ENCODE measurements at places on chromosomes 3 and 15.

DNA sequence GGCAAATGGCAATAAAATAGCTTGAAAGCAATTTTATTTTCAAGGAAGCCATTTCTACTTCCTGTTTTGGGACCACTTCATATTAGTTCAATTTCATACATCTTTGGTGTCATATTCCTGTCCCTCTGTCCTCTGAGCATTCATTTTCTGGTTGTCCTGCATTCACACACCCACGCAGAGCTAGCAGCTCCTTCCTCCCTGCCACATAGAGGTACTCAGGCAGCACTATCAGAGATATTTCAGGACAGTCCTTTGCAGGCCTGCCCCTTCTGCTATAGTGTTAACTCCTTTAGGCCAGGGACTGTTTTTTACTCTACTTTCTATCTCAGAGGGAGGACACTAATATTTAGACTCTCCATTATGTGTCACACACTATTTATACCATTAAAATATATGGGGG lies 132.0 kb downstream of the ECT2 start:
- no peak for DNase-seq

DNA sequence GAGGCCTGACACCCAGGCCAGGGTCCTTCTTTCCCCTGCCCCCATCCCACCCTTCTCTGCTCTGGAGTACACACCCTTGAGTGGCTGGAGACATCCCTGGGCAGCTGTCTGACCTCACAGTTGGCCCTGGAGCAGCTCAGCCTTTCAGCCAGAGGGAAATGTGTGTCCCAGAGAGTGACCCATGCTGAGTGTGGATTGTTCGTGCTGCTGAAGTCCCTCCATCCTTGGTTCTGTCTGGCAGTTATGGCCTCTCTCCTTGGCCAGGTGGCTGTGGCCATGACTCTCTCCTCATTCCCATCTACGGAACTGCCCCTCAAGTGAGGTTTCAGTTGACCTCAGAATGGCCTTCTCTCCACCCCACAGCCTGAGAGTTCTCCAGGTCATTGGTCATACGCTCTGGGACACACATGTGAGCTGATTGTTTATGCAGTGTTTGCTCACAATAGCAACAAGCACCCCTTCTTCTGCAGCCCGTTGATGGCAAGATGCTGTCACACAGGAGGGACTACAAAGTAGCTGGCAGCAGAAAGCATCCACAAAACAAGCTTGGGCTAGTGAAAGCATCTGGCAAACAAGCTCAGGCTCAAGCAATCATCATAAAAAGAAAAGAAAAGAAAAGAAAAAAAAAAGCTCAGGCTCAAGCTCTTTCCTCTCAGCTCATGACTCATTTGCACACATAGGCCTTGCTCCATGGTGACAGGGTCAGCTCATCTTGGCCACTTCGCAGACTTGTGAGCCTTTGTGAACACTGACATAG lies 55.3 kb upstream of the ITGA11 start:
- no peak for DNase-seq

- DNase-seq = no peak
Measured at GRCh38 chr15:94286583-94286982, 55.2 kb downstream of the MCTP2 start.

DNA sequence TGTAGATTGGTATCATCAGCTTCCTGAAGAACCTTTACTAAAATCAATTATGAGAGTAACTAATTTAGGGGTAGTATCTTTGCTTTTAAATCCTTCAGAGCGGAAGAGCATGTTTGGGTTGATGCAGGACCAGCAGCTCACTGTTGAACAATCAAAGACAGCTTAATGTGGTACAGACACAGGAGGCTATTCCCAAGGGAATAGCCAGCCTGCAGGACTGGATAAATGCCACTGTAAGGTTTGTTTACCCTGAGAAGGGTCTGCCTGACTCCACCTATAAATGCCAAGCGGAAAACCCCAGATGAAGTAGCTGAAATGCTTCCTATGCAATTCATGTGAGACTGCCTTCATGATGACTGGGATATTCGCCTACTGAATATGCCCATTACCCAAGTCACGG lies 16.0 kb upstream of the STAC start:
- no peak for DNase-seq

DNA sequence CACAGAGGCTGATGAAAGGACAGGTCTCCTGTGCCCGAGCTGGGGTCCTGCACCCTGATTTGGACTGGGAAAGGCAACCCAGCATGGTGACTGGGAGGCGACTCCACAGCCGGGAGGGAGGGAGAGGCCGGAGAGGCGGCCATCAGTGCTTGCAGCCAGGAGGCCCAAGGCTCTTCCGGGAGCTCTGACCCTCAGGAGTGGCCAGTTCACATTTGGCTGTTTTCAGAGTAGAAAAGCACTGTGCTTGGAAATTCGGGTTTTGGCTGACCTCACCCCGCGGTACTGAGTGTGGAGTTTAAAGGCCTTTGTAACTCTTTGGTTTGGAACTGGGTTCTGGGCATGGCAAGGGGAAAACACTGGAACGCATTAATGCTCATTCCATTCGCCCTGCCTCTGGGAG lies 31.9 kb downstream of the SMAD6 start:
- DNase-seq = no peak

DNA sequence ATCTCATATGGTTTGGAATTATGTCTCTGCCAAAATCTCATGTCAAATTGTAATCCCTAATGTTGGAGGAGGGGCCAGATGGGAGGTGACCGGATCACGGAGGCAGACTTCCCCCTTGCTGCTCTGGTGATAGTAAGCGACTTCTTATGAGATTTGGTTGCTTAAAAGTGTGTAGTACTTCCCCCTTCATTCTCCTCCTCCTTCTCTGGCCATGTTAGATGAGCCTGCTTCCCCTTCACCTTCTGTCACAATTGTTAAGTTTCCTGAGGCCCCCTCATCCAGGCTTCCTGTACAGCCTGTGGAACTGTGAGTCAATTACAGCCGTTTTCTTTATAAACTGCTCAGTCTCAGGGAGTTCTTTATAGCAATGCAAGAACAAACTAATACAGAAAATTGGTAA lies 51.1 kb downstream of the NEDD4 start:
- no peak for DNase-seq
